ENCODE measurements at places on chromosomes 7 and 10.
A peak's percentile ranks its signal among the peaks of the same experiment; 100 is the strongest.

GRCh38 chr10:51743146-51743545 lies 43.8 kb upstream of the CSTF2T start:
- no peak for DNase-seq

DNA sequence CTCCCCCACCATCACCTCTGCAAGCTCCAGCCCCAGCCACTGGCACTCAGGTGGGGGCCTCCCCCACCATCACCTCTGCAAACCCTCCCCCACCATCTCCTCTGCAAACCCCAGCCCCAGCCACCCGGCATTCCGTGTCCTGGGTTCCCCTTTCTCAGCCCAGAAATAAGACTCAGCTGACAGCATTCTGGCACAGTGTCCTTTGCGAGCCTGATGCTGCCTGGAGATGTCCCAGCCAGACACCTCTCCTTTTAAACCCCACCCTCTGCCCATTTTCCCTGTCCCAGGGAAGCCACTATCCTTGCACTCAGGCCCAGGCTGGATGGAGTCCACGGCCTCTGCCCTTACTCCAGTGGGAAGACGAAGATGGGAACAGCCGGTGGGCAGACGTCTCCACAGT lies 49.8 kb downstream of the ELFN1 start:
- DNase-seq = no peak

DNA sequence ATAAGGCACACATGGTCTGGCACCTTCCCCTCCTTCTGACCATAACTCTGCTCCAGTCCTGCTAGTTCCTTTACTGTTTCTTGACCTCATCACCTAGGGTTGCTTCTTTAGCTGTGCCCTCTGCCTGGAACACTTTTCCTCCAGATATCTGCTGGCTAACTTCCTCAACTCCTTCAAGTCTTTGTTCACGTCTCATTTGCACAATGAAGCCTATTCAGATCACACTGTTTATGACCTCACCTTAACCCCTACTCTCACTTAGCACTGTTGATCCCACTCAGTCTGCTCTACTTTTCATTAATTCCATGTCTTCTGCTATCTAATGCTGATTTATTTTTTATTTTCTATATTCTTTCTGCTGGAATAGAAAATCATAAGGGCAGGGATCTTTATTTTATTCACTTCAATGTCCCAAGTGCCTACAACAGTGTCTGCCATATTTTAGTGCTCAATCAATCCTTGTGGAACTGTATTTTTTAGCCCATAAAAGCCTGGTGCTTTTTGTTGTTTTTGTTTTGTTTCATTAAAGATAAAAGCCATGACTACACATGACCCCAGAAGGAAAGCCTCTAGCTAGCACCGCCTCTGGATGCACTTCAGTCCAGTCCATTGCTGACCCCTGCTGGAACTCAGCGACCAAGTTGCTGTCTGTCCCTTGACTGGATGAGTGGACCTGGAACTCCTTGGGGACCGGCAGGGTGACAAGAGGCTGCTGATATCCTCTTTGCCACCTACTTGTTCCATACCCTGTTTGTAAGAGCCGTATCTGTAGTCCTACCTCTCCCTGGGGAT lies 12.3 kb downstream of the KLF14 start:
- DNase-seq = no peak

- no peak for DNase-seq
Observed at GRCh38 chr7:108057951-108058481, 55.1 kb upstream of the LAMB1 start.

- DNase-seq = no peak
Observed at GRCh38 chr10:63633677-63634487, 112.7 kb downstream of the REEP3 start.

GRCh38 chr7:48089046-48090003 lies at the start of gene UPP1:
UPP1 (plus strand) TSS chr7:48089265; CDS start chr7:48094784, 5,519 bp downstream.
- peak; percentile 89 for DNase-seq

GRCh38 chr10:45438466-45439090 lies 64.6 kb downstream of the ALOX5 start:
- DNase-seq = no peak

DNA sequence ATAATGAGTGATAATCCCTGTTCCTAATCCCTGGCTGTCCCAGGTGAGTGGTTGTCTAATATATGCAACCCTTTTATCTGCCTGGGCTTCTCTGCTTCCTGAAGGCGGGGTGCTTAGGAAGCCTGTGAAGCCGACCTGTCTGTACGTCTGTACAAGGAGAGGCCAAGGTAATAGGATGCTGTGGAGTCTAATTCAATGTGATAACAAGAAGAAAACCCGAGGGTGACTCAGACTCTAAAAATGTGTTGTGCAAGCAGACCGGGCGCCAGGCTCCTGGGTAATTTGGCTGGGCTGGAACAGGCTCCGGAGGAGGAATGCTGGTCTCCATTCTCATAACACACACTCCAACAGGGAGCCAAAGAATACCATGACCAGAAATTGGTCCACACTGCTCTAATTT lies 43.6 kb downstream of the THNSL1 start:
- DNase-seq = no peak

DNA sequence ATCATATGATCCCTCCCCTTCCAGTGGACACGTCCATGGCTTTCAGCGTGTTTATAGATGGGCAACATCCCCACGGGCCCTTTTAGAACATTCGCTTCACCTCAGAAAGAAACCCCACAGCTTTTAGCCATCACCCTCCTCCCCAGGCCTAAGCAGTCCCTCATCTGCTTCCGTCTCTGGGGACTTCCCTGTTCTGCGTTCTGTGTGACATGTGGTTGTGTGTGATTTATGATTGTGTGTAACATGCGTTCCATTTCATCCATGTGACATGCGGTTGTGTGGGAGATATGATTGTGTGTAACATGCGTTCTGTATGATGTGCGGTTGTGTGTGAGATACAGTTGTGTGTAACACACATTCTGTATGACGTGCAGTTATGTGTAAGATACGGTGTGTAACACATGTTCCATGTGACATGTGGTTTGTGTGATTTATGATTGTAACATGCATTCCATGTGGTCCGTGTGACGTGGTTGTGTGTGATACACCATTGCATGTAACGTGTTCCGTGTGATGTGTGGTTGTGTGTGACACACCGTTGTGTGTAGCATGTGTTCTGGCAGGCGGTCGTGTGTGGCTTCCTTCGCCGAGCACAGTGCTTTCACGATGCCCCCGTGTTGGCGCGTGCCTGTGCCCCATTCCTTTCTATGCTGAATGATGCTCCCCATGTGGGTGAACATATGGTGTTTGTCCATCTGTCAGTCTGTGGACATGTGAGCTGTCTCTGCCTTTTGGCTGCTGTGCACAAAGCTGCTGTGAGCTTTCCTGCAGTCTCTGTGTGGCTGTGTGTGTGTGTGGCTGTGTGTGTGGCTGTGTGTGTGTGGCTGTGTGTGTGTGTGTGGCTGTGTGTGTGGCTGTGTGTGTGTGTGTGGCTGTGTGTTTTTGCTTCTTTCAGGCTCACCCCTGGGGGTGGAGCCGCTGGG lies 26.2 kb downstream of the PWWP2B start:
- DNase-seq = no peak

DNA sequence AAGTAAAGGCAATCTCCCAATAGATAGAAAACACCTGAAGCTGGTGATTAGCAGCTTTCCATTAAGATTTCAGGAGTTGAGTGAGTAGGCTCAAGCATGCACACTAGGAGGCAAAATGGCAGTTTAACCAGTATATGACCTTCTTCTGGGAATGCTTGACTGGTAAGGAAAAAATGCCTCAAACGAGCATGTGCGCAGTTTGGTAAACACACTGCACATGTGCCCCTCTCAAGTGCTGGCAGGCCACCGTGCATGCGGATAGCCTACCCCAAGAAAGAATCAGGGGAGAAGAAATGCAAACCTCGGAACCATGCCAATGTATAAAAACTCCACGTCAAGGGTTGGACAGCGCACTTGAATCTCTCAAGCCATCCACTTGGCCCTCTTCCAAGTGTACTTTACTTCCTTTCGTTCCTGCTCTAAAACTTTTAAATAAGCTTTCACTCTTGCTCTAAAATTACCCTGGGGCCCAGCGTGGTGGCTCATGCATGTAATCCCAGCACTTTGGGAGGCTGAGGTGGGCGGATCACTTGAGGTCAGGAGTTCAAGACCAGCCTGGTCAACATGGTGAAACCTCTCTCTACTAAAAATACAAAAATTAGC lies 98.8 kb upstream of the CDK1 start:
- DNase-seq = no peak

DNA sequence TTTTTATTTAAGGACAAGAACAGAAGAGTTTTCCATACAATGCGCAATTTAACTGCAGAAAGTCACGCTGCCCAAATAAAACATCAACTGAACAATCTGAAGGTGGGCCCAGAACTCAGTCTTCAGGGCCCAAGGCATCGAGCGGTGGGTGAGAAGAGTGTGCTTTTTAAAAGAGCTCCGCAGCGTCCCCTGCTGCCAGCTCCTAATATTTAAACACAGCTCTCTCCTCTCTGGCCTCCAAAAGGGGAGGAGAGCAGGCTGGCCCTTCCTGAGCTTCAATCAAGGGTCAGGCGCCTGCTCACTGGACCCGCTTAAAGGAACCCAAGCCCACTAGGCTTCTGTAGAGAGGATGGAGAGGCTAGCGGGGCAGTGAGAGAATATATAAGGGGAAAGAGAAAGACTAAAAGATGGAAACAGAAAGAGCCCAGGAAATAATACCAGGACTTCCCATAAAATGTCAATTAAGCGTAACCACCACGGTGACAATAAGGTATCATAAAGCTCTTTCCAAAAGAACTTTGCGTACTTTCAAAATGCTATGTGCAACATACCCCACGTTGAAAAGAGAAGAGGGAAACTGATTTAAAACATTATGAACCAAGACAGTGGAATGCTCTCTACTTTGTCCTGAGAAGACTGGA lies 2.8 kb downstream of the FAM53B start:
- DNase-seq = peak; percentile 57

DNA sequence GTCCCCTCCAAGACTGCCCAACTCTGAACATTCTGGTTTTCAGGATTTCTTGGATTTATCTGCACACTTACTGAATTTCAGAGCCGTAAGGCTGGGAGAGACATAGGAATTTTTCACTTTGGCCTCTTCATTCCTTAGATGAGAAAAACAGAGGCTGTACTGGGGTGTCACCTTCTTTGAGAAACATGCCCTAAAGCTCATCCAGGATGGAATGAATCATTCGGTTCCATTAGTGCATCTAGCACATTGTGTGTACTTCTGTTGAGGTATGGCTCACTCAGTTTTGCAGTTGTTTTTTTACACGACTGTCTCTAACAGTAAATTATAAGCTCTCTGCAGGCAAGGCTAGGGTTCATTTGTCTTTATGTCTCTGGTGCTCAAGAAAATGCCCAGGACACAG lies 383.4 kb downstream of the GATA3 start:
- DNase-seq = no peak

- no peak for DNase-seq
Observed at GRCh38 chr10:61923950-61924274, 22.4 kb downstream of the ARID5B start.

DNA sequence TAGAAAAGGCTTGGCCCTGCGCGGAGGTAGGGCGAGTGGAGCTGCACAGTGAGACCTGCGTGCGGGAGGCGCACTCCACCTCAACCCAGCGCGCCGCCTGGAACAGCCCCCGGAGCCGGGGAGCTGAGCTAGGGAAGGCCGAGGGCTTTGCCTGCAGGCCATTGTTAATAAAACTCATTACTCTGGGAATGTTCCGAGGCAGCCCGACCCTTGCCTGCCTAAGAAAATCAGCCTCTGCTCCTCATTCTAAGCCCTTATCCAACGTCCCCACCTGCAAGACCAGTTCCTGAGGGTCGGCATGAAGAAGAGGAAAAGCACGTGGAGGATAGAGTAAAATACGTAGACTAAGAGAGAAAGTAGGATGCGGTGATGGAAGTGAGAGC lies 55.3 kb downstream of the C7orf25 start:
- DNase-seq = no peak

GRCh38 chr7:135508883-135509588 lies 866 bp downstream of the CNOT4 start:
- DNase-seq = no peak

DNA sequence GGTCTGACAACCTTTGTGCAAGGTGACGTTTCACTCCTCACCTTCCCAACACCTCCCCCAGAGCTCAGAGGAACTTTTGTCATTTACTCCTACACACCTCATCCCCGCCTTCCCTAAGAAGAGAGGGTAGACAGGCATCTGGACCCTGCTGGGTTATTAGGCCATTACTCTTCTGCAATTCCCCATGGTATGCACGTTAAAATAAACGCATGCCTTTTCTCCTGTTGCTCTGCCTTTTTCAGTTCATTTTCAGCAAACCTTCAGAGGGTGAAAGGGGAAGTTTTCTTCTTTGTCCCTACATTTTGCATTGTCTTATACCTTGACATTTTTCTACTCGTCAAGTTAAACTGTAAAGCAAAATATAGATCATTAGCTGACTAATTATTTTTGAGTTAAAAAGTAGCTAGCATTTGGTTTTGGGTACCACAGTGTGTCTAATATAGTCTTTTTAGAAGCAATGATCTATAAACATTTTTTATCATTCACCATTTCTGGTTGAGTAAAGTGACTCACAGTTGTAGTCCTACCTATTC lies 10.5 kb upstream of the EDRF1 start:
- DNase-seq = no peak
